ENCODE measurements at places on chromosomes 5 and 9.

DNA sequence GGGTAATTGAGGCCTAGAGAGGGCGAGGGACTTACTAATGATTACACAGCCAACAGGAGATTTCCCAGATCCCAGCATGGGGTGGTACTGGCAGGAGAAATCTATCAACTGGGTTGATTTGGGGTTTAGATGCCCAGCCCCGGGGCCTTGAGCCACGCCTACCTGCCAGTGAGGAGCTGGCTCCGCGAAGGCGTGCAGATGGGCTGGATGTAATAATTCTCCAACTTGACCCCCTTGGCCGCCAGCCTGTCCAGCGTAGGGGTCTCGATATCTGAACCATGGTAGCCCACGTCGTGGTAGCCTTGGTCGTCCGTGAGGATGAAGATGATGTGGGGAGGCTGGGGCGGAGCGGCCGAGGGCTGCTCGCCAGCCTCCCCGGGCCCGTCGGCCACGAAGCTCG, 804 bp downstream of the ARSI start:
- DNase-seq, result no peak

- DNase-seq, result peak; percentile 71
Measured at GRCh38 chr5:53069626-53070025, 39.9 kb downstream of the MOCS2 start.

- DNase-seq, result no peak
Measured at GRCh38 chr9:84667571-84668195, 1.8 kb upstream of the NTRK2 start.

DNA sequence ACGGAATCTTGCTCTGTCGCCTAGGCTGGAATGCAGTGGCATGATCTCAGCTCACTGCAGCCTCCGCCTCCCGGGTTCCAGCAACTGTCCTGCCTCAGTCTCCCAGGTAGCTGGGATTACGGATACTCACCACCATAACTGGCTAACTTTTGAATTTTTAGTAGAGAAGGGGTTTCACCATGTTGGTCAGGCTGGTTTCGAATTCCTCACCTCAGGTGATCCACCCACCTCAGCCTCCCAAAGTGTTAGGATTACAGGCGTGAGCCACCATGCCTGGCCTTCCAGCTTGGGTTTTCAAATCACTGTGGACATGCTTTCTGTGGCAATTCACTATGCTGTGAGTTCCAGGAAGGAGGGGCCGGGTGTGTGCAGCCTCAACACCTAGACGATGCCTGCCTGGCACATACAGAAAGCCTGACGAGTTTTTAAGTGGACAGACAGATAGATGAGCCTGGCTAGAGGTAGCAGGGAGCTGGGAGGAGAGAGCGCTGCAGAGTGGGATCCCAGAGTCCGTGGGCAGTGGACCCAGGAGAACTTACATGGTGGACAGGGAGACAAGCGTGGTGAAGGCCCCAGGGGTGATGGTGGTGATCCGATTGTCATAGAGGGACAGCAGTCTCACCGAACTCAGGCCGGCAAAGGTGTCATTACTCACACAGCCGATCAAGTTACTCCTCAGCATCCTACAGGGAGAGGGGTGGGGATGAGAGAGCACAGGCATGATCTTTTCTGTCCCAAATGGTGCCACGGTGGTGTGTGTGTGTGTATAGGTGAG, 173.4 kb upstream of the PANK3 start:
- no peak for DNase-seq

- no peak for DNase-seq
Measured at GRCh38 chr9:101399643-101399970, 956 bp downstream of the ZNF189 start.

- no peak for DNase-seq
Measured at GRCh38 chr9:114170771-114171461, 15.6 kb downstream of the COL27A1 start.

GRCh38 chr9:114203410-114204140, 48.2 kb downstream of the COL27A1 start:
- DNase-seq, result no peak

GRCh38 chr5:168093200-168093910, 198.1 kb upstream of the WWC1 start:
- no peak for DNase-seq

GRCh38 chr9:28801144-28801799, 1228.0 kb upstream of the C9orf72 start:
- DNase-seq, result no peak

- DNase-seq, result no peak
Measured at GRCh38 chr9:137300567-137301080, 1.4 kb downstream of the NRARP start.

DNA sequence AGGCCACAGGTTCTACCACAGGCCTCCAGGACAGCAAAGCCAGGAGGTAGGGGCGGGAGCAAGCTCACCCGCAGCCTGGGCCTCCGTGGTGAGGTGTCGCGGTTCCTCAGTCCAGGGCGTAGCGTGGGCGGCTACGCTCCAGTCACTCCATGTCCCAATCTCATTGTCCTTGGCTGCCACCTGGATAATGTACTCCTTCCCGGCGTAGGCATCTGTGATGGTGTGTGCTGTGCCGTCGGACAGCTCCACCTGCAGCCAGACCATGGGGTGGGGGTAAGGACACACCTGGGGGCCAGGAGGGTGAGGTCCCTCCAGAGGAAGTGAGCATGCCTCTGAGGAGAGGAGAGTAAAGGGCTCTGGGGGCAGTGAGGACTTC, 29.8 kb upstream of the ENHO start:
- DNase-seq, result no peak

GRCh38 chr9:108105885-108106284, 616.3 kb upstream of the KLF4 start:
- no peak for DNase-seq

- no peak for DNase-seq
Measured at GRCh38 chr5:30802961-30803705, 390.4 kb upstream of the CDH6 start.

DNA sequence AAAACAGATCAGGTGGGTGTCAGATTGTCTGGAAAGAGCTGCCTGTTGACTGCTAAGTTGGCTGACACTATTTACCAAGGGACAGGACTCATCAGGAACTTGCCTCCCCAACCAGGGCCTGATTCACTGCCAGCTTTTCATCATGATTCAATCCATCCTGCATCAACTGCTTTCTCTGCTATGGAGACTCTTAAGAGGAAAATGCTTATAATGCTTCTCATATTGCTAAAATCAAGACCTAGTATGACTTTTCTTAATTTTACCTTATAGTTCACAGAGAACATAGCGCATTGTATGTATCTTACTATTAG, 21.3 kb downstream of the HTR4 start:
- DNase-seq, result no peak

- no peak for DNase-seq
Measured at GRCh38 chr5:155759984-155760383, 567.0 kb upstream of the SGCD start.

GRCh38 chr5:181042722-181043121, 2.7 kb downstream of the BTNL9 start:
- DNase-seq, result no peak

DNA sequence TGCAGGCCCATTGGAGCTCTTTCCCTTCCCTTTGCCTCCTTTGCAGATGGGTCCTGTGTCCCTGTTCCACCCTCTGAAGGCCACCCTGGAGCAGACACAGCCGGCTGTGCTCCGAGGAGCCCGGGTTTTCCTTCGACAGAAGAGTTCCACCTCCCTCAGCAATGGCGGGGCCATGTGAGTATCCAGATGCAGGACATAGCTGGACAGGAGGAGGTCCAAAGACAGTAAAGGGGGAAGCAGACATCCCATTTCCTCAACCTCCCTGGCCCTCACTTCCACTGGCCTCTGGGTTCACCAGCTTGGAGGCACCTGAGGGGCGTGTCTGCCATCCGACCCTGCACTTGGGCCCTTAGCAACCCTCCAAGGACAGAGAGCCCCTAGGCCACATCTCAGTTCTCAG, 237.9 kb downstream of the CACNA1B start:
- DNase-seq, result no peak

- no peak for DNase-seq
Measured at GRCh38 chr9:116181853-116182610, 28.4 kb downstream of the PAPPA start.

DNA sequence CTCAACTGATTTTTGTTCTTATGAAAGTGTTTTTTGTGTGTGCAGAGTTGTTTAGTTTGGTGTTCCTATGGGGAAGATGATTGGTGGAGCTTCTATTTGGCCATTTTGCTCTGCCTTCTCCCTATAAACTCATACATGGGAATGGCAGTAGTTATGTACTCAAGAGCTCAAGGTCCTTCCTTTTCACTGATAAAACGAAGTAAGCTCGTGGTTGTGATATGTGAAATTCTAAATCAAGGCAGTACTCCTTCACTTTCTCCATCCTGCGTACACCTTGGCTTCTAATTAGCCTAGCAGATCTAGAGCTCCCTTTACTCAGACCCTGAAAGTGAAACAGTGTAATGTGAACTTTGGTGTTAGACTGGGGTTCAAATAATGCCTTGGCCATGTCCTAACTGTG, 159.3 kb upstream of the TNC start:
- no peak for DNase-seq

DNA sequence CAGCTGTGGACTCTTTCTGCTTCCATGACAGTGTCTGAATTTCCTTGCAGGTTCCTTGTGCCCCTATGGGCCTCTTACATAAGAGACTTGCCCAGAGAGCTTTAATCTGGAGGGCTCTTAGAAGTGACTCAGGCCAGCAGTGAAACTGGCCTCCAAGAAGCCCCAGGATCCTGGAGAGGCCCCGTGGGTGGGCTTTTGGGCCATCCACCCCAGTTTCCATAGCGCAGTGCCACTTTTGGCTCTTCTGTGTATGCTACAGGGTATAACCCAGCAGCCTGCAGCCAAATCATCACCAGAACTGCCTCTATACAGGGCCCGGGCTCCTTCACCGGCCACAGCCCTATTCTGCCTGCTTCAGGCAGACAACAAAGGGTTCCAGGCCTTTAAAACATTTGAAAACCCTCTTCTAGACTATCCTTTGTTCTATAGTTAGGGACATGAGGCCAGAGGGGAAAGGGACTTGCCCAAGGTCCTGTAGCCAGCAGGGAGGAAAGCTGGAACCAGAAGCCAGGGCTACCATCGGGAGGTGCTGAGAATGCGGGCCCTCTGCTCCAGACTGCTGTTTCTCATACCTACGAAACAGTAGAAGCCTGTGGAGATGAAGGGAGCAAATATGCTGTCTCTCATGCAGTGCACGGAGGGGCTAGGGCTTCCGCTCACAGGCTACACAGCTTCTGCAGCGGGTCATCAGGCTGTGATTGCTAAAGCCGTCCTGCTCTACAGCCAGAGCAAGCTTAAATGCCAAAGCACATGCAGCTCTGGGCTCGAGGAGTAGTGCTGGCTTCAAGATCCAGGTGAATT, 18.0 kb downstream of the SH3PXD2B start:
- DNase-seq, result no peak

- DNase-seq, result no peak
Measured at GRCh38 chr5:39478863-39479262, 54.1 kb upstream of the DAB2 start.

GRCh38 chr5:131672776-131673175, 37.7 kb upstream of the RAPGEF6 start:
- no peak for DNase-seq

GRCh38 chr5:89830691-89831090, 578.9 kb downstream of the CETN3 start:
- no peak for DNase-seq

GRCh38 chr5:168002116-168002515, 289.3 kb upstream of the WWC1 start:
- DNase-seq, result no peak

GRCh38 chr5:147818290-147818689, 13.2 kb downstream of the SPINK1 start:
- no peak for DNase-seq

DNA sequence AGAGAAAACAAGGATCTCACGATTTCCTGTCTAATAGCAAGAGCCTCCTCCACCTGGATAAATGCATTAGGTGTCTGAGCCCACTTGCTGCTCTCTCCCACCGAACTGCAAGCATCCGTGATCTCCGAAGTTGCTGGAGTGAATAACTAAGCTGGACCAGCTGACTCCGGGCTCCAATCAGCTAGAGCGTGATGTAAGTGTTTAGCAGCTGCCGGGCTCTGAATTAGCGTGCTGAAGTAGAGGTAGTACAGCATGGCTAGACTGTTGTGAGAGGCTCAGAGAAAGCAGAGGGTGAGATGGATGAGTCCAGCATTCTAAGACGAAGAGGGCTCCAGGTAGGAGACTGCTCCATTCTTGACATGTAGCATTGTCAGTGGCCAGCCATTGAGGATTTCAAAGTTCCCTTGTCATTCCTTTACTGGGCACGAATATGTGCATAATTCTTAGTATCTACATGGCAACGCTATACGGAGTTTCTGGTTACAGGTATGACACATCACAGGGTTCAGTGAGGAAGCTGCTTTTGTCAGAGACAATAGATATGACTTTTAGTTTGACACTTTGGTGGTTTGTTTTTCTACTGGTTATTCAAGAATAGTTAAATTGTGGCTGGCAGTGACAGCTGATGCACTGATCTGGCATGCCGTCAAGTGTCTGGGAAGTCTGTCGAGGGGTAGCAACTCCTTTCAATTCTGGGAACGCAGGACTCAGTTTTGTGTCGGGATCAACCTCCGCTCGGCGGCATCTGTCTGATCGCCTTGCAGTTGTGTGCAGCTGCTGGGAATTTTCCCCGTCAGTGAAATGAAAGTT, 232.6 kb downstream of the MAST4 start:
- DNase-seq, result peak; percentile 45

DNA sequence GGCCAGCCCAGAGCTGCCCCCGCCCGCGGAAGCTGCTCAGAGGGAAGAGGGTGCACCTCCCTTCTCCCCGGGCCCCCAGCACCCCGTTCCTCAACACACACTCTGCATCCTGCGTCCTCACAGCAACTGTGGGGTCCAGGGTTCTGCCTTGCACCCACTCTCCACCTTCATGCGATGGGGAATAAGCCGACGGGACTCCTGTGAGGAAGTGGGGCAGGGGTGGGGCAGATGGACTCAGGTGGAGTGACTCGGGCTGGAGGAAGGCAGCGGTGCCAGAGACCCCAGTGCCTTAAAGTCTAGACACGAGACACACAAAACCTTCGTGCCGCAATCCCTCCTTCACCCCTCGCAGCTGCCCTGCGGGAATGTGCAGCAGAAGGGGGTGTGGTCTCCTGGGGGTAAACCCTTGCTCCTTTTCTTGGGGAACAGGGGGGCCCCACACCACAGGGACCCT, 8.6 kb downstream of the BRD3 start:
- DNase-seq, result no peak

DNA sequence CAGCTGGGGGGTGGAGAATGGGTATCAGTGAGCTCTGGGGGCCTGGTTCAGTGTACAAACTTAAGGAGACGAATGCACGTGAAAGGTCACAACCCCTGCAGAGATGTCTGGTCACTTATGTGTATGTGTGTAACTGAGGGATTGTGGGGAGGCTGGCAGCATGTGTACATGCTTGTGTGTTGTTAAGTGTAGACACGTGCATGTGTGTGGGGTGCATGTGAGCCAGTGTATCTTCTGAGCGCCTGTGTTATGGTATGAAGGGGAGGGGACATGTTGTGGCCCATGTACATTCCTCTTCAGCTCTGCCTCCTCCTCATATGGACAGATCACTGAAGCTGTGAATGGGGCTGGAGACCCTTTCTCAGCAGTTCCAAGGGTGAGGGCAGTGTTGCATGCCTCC, 2.0 kb downstream of the TMEM8B start:
- DNase-seq, result no peak
